Stimulated activated naive CD4-positive, alpha-beta T cell (primary cell): ENCODE measurements at places on chromosomes 7 and 10.
A peak's percentile ranks its signal among the peaks of the same experiment; 100 is the strongest.

- DNase-seq: no peak
These were observed 353.2 kb downstream of the AUTS2 start for GRCh38 chr7:69951458-69951857.

DNA sequence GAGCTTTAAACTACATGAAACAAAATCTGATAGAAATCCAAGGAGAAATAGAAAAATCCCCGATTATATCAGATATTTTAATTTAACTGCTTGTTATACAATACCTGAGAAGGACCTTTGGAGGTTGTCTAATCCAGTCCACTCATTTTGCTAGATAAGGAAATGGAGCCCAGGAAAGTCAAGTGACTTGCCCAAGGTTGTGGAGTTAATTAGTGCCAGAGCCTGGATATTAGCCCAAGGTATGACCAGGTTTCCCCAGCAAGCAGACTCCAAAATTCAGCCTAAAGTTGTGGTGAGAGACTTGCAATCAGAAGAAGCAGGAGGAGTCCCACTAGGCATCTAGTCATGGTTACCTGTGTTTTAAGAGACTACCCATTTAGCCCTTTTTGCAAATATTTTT, 11.7 kb upstream of the EEPD1 start:
- DNase-seq: no peak

- no peak for DNase-seq
These were observed 530.1 kb upstream of the FOXK1 start for GRCh38 chr7:4151926-4152549.

DNA sequence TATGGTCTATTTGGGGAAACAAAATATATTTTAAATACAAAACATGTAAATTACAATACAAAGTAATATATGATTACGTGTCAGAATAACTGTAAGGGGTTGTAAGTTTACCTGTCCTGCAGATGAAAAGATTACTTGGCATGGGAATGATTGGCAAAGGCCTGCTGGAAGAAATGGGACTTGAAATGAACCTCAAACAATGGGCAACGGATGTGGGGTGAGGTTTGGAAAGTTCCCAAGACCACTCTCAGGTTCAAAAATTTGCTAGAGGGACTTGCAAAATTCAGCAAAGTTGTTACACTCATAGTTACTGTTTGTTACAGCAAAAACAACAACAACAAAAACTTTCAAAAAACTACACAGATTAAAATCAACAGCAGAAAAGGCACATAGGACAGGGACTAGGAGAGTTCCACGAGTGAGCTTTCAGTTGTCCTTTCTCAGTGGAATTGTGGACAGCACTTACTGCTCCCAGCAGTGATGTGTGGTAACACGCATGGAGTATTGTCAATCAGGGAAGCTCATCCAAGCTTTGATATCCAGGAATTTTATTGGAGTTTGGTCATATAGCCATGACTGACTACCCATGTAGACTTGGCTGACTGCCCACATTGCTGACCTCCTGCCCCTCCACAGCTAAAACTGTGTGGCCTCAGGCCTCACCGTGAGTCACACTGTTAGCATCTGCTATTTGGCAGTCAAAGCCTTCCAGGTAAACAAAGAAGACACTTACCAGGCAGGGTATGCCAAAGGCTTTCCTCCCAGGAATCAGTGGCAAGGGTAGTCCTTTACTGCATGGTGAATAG, 43.8 kb downstream of the EXOC6 start:
- no peak for DNase-seq

GRCh38 chr10:131082201-131082850, 229.2 kb downstream of the TCERG1L start:
- DNase-seq: no peak

DNA sequence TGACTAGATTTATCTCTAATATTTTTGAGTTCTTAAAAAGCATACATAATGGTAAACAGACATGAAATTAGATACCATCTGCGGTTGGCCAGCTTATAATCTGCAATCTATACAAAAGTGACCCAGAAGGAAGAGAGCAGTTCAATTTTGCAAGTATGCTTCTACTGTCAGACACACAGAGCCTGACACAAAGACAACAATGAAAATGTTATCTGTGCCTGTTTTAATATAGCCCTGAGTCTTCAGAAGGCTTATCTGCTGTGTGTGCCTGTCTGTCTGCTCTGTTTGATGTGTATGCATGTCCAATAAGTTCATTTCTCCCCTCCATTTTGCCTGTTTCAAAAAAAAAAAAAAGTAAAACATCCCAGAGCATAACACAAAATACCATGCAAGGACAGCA, 73.3 kb upstream of the FHIP2A start:
- DNase-seq: no peak

DNA sequence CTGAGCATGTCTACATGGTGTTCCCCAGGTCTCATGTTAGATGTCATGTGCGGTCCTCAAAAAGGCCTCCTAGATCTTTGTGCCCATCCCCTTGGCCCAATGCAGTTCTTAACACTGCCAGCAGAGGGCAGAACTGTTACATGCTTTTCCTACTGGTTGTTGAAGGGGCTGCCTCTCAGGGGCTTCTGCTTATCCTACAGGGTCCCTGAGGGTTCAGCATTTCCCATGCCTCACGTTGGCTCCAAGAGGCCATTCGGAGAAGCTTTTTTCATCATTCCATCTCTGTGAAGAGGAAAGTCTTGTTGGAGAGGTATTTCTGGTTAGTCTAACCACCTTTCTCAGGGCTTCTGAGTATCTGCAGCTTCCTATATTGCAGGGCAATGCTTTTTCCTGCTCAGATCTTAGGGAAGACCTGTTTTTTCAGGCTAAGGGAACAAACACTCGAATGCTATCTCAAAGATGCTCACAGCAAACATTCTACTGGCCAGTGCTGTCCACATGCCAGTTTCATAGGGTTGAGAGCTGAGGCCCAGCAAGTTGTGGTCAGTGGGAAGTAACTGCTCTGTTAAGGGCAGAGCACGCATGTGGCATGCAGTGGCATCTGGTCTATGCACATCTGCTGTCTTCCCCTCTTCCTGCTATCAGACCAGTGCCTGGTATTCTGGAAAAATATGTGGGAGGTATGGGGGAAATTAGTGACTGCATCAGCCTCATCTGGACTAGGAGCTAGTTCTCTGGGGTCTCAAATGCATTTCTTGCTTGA, 31.5 kb downstream of the MBL2 start:
- DNase-seq: peak; percentile 1

DNA sequence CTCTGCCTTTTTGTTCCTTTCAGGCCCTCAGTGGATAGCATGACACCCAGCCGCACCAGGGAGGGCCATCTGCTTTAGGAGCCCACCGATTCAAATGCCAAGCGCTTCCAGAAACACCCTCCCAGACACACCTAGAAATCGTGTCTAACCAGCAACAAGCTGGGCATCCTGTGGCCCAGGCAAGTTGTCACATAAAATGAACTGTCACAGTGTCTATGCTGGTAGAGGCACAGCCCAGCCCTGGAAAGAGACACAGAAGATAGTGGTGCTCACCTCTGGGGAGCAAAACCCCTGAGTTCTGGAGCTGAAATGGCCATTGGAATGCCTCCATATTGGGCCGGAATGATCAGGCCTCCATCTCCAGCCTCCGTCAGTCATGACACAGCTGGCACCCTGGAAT, 38.9 kb downstream of the ECHDC3 start:
- no peak for DNase-seq

- no peak for DNase-seq
These were observed 437.8 kb downstream of the PLXDC2 start for GRCh38 chr10:20254078-20254477.

DNA sequence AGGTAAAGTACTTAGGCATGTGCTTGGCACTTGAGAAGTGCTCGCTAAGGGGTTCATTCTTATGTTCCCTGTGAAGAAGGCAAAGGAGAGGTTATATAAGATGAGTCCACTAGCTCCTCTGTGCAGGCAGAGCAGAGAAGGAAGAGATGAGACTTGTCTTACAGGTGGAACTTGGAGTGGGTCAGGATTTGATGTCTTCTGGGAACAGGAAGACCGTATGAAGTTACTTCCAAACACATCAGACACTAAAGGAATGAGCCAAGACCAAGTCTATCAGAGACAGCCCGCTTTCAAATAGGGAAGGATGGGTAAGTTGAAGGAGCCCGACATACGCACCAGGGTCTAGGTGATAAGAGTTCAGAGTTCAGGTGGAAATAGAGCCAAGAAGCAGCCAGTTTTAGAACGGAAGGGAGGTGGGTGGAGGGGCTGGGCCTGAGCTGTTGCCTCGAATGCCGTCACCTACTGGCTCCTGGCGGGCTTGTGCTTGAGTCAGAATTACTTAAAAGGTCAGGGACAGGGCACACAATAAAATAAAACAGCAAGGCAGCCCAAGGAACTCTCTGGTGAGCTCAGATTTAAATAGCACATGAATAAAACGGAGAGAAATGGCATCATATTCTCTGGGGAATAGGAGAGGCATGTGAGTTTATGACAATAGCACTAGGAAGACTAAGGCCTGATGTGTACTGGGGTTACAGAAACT, 56.1 kb upstream of the GRB10 start:
- no peak for DNase-seq
